ENCODE measurements at places on chromosomes 3 and 15.
A peak's percentile ranks its signal among the peaks of the same experiment; 100 is the strongest.

- no peak for DNase-seq
Measured at GRCh38 chr3:173140986-173141385, at the start of gene SPATA16. Gene SPATA16, minus strand, starts transcription at chr3:173141235. Its CDS starts 23,504 bp downstream, at chr3:173117731.

- DNase-seq, result peak; percentile 29
Measured at GRCh38 chr3:51099794-51100535, 285.1 kb upstream of the MANF start.

- DNase-seq, result no peak
Measured at GRCh38 chr15:37135225-37135624, 34.9 kb upstream of the MEIS2 start.

- DNase-seq, result no peak
Measured at GRCh38 chr3:42152193-42152592, 61.0 kb downstream of the TRAK1 start.

GRCh38 chr15:90212221-90213098, 11.3 kb downstream of the SEMA4B start:
- DNase-seq, result no peak

- no peak for DNase-seq
Measured at GRCh38 chr3:87076946-87077345, 86.0 kb upstream of the VGLL3 start.

GRCh38 chr15:25235391-25235790, 203.4 kb downstream of the UBE3A start:
- no peak for DNase-seq

- peak; percentile 78 for DNase-seq
Measured at GRCh38 chr15:67100801-67101581, 35.6 kb downstream of the SMAD3 start.

GRCh38 chr3:49654955-49655556, 19.1 kb upstream of the APEH start:
- no peak for DNase-seq

- no peak for DNase-seq
Measured at GRCh38 chr15:79981831-79982455, 10.9 kb upstream of the BCL2A1 start.

DNA sequence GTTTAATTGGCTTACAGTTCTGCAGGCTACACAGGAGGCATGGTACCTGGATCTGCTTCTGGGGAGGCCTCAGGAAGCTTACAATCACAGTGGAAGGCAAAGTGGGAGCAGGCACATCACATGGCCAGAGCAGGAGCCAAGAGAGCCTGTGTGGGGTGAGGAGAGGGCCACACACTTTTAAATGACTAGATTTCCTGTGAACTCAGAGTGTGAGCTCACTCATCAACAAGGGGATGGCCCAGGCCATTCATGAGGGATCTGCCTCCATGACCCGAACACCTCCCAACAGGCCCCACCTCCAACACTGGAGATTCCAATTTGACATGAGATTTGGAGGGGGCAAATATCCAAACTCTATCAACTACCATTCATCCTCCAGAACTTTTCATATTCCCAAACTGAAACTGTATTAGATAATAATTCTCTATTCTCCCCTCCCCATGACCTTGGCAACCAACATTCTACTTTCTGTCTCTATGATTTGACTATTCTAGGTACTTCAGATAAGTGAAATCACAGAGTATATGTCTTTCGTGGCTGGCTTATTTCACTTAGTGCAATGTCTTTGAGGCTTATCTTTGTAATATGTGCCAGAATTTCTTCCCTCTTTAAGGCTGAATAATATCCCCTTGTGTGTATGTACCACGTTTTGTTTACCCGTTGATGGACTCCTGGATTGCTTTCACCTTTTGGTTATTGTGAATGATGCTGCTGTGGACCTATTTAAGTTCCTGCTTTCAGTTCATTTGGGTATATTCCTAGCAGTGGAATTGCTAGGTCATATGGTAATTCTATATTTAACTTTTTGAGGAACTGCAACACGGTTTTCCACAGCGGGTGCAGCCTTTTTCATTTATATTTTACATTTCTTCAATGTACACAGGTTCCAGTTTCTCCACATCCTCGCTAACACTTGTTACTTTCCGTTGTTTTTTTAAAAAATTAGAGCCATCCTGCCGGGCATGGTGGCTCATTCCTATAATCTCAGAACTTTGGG, 43.8 kb downstream of the TKT start:
- DNase-seq, result no peak

DNA sequence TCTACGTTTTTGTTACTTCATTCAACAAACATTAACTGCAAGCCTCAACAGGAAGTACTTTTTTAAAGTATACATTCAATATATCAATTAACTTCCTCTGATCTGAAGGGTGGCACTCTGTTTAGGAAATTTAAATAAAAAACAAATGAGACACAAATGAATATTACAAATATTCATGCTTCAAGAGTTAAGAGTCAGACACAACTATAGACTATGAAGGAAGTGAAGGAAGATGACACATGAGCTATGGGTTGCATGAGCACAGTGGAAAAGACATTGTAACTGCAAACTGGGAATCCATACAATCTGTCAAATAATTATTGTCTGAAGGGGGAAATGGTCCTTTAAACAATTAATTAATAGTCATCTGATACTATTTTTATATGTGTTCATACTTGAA, 26.8 kb upstream of the ALCAM start:
- no peak for DNase-seq

DNA sequence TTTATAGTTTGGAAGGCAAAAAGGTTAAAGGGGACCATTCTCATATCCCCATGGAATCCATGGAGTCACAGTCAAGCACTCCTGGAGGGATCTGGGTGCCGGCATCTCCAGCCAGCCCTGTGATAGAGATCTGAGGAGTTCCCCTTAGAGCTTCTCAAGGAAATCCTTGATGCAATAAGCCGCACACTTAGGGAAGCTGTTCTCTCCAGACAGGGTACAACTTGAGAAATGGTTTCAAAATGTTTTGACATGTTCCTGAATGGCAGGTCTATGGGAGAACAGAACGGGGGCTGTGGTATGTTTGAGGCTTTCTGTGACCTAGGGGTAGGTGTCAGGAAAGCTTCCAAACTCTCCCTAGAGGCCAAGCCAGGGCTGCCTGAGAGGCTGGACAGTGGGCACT, 292.9 kb downstream of the TLE3 start:
- no peak for DNase-seq

DNA sequence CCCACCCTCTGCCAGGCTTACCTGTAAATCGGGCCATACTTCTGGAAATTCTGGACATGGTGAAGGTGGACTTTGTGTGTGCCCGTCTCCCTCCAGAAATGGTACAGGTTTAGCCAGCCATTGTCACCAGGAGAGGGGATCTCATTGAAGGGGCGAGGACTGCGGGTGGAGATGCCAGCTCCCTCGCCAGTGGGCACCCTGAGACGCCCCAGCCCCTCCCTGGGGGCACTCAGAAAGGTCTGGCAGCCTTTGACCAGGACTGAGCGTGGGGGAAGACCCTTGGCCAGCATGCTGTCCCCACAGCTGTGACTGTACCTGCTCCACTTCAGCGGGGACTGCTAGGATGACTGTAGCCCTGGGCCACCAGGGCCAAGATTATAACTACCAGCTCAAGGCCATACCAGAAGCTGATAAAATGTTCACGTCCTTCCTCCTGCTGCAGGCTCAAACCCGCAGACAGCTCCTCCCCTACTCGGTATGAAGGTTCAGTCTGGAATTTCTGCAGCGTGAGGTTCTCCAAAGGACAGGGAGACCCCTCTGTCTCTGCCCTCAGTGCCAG, at the start of gene CYP11A1:
Gene CYP11A1 (minus strand): TSS at position 351 of the 559 bp plus-strand sequence. CDS start 61 bp downstream, at position 290.
- no peak for DNase-seq

DNA sequence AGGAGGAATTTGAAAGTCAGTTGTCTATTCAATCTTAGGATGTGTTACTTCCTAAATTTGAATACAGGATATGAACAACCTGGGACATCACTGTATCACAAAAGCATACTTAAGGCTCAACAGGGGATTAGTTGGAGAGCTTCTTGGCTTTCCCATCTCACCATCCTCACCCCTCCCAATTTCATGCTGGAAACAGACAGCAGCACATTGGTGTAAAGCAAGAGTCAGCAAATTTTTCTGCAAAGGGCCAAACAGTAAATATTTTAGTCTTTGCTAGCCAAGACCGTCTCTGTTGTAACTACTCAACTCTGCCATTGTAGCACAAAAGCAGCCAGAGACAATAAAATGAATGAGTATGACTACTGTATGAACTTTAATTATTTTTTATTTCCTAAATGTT, 94.9 kb downstream of the ERC2 start:
- no peak for DNase-seq

Measured in stimulated activated CD4-positive, alpha-beta T cell treated with anti-CD3 and anti-CD28 coated beads, Interleukin-2, amount 100 ng/mL, for 24 hours (primary cell).